ENCODE measurements at places on chromosomes 4 and X.

DNA sequence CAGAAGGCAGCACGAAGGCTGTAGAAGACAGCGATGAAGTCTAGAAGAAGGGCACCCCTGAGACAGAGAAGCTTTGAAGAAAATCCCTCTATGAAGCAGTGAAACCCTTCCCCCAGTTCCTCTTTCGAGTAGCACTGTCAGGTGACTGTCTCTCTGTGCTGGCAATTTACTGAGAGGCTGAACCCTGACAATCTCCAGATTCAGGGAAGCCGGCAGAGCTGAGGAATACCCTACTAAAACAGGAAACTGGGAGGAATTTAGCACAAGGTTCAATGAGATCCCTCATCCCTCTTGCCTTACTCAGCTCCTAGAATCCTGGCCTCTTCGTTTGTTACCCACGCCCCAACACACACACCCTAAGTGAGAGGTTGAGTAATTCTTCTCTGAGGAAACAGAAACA lies 239.7 kb upstream of the NOCT start:
- DNase-seq = no peak

DNA sequence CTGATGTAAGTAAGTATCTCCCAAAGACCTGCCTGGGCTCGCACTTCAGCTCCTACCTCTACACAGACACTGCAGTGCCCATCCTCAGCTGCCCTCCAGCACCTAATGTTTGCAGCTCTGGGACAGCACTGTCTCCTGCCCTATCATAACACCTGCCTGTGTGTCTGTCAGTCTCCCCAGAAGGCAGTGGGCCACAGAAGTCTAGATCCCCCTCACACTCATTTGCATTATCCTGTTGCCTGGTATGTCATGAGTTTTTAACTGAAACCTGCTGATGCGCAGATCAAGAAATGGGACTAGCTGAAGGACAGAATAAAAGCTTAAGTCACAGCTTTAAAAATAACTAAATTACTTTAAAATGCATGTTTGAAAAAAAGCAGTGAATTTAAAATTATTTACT lies 43.0 kb downstream of the LRP2BP start:
- no peak for DNase-seq

DNA sequence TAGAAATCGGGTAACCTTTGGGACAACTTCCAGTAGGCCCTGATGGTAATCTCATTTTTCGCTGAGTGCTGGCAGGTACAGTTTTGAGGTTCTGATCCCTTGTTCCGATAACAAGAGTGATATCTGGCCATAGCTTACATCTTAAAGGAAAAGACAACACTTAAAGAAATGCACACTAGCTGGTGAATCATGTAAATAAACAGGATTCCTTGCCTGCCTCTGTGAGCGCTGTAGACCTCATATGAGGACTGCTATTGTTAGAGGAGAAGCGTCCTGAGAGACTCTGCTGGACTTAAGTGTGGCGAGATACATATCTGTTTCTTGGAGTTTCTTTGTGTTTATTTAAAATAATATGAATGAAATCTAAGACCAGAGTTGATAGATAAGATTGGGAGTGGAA lies 149.3 kb upstream of the SLC4A4 start:
- no peak for DNase-seq

DNA sequence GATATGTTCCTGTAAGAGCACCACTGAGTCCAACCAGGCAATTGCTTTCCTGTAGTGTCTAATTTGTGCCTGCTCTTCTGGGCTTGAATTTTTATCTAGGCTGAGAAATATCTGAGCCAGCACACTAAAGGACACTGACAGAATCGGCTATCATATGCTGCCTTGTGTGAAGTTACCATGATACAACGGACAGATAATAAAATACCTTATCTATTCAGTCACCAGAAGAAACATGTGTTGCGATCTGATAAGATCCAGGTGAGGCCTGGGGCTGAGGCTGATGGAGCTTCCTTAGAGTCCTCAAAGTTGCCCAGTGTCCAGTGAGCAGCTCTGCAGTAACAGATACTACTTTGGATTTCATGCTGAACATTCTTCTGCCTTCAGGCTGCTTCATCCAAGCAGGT lies 111.8 kb downstream of the ZNF518B start:
- no peak for DNase-seq

- DNase-seq = no peak
Observed at GRCh38 chrX:93875621-93876282, 201.7 kb downstream of the FAM133A start.

- no peak for DNase-seq
Observed at GRCh38 chrX:40331762-40332161, 234.0 kb upstream of the BCOR start.

GRCh38 chr4:25915353-25915705 lies 1.3 kb downstream of the SMIM20 start:
- DNase-seq = no peak

GRCh38 chrX:56762707-56763555 lies 33.9 kb downstream of the NBDY start:
- DNase-seq = no peak

- no peak for DNase-seq
Observed at GRCh38 chr4:145289403-145290076, 109.2 kb upstream of the OTUD4 start.

- DNase-seq = no peak
Observed at GRCh38 chrX:8429692-8430249, 34.9 kb upstream of the VCX3B start.

DNA sequence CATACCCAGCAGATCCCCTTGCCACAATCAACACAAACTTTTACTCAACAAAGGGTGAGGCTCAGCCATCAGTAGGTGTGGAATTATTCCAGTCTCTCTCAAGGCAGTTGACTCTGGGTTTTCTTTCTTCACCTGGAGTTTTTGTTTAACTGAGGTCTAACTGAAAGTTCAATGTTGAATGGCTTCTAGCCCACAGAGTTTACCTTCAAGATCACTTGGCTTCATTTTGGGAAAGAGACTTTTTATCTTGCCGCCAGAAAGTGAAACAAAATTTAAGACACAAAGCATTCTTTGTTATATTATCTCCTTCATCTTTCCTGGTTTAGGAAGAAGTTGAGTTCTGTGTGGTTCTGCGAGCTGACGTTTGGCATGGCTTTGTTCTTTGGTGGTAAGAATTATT lies 83.8 kb upstream of the RASGEF1B start:
- DNase-seq = no peak

GRCh38 chrX:34371754-34372153 lies 239.6 kb upstream of the FAM47A start:
- no peak for DNase-seq

- no peak for DNase-seq
Observed at GRCh38 chr4:148141501-148141900, 300.7 kb downstream of the NR3C2 start.

GRCh38 chr4:143337600-143338287 lies 1.1 kb downstream of the GAB1 start:
- DNase-seq = peak; percentile 55

DNA sequence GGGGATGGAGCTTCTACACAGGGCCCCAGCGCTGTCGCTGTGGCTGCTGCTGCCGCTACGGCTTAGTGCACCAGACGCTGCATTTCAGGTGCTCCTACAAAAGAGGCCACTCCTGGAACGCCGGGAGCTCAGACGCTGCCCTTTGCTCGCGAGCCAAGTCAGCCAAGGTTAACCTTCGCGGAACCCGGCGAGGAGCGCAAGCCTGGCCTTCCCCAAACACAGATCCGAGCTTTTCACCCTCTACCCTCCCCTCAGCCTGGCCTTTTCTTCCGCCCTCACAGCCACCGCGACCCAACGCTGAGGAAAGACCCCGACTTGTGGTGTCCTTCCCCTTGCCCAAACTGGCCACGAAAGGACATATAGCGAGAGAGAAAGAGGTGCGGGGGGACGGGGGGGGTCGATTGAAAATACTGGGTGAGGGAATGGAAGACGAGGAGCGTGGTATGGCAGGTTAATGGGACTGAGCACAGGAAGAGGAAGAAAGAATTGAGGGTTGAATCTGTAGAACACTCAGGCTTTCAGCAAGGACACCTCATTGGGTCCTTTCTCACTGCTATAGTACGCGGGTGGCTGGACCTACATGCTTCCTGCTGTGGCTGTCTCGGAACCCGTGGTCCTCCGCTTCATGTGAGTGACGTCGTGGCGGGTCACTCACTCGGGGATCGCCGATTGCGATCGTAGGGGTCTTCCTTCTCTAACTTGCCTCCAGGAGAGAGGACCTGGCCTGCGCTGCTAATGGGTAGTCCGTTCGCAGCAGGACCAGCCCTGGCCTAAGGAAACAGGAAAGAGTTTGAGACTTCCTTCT lies at the start of the genes AIMP1 and TBCK:
Gene AIMP1, plus strand, starts transcription at position 583 of the 805 bp plus-strand sequence. CDS start 8,460 bp downstream, outside the sequence.
Gene TBCK, minus strand, starts transcription at position 242 of the 805 bp plus-strand sequence. CDS start 7,249 bp downstream, outside the sequence.
- peak; percentile 89 for DNase-seq

GRCh38 chrX:39725928-39726619 lies 371.7 kb downstream of the BCOR start:
- no peak for DNase-seq

GRCh38 chr4:78372355-78372988 lies 179.1 kb upstream of the ANXA3 start:
- no peak for DNase-seq

DNA sequence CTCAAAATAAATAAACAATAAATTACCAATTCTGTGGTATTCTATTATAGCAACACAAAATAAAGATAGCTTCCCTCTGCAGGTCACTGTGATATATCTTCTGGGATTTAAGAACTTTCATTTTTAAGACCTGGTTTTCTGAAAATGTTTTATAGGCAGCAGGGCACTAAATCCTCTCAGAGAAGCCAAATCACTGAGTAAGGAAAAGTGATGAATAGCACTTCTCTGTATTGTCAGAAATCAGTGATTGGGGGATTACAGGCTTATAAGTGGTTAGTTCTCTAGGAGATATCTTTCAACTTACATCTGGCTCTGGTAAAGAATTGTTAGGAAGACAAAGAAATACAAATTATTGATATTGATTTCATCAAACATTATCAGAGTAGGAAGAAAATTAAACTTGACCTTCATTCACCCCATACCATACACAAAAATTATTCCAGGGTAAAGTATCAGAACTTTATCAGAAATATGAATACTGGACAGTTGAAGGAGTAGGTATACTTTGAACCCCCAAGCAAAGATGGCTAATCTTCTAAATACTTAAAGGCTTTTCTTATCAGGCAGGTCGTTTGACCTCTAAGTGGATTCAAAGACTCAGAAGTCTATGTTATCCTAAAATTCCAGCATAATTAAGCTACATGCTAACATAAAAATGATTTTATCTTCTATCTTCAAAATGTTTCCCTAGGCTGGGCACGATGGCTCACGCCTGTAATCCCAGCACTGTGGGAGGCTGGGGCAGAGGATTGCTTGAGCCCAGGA lies 81.6 kb upstream of the USP9X start:
- DNase-seq = no peak

DNA sequence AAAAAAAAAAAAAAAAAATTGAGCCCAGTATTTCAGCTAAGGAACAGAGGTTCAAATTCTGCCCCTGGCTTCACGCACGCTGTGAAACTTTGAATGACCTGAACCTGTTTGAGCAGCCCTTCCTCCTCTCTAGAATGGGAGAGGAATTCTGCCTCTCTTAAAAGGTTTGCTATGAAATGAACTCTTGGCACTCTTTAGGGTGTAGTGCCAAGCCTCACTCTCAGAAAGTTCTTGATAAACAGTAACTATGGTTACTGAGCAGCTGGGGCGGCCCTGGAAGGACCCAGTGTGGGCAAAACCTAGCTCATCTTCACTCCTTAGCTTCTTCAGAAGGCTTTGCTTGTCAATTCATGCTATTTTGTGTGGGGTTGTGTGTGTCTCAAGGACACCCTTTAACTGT lies 73.7 kb downstream of the GEMIN8 start:
- DNase-seq = no peak

DNA sequence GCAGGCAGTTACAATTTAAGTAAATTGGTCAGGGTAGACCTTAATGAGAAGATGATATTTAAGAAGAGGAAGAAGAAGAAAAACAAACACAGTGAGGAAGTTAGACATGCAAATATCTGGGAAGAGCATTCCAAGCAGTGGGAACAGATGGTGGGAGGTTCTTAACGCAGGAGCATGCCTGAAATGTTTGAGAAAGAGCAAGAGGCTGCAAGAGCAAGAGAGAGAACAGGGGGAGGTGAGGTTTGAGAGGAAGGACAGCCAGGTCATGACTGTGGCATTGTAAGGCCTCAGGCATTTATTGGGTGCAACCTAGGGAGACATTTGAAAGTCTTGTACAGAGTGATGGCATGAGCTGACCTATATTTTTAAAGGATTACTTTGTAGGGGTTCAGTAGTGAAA lies 136.0 kb downstream of the UGT8 start:
- no peak for DNase-seq

DNA sequence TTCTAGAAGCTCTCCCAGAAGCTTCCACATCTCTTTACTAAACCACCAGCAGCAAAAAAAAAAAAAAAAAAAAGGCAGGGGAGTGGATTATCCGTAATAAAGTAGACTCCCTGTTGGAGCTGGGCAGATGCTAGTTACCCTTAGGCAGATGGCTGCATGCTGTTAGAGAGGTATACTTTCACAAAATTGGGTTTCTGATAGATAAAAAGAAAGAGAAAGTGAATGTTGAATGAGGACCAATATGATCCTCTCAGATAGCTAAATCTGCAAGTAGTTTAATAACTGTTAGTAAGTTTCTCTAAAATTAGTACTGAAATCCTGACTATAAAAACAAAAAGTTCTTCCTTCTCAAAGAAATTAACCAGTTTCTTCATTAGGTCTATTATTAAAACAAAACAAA lies 195.4 kb downstream of the ANAPC10 start:
- DNase-seq = no peak

GRCh38 chr4:151831526-151831925 lies 70.7 kb upstream of the GATB start:
- no peak for DNase-seq

DNA sequence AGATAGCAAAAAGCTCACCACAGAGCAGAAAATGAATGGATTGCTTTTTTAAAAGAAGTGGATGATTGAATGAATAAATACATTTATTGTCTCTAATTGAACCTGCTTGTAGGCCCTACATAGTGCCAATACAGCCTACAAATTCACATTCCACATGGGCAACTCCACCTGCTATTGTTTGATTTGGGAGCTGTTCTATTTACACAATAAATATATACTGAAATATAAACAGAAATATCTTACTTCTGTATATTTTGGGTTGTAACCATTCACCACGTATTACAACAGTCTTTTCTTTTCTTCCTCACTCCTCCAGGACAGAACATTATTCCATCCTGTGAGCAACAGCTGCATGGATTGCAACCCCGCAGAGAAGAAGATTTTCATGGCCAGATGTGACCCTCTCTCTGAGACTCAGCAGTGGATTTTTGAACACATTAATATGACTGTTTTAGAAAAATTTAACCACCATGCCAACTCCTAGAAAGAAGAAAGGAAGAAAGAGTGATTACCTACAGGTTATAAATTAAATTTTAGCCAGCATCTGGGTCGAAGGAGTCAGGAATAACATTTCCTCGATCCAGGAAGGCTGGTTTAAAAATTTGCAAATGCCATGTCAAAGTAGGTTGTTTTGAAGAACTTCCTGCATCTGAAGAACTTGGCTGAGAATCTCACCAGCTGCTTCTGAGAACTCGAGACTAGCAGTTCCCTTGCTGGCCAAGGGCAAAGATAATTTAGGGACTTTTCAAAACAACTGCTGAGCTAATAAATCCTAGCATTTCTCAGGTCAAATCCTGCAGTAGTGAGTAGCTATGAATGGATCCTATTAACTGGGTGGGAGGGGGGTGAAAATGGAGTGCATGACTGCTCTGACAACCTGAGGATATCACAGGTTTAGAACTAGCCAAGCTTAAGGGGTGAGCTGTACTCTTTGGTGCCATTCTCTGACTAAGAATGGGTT lies 128.7 kb upstream of the GALNT7 start:
- DNase-seq = no peak

Measured in nucleus accumbens (tissue), 56 donors.